ENCODE measurements at places on chromosomes 1 and 21.

DNA sequence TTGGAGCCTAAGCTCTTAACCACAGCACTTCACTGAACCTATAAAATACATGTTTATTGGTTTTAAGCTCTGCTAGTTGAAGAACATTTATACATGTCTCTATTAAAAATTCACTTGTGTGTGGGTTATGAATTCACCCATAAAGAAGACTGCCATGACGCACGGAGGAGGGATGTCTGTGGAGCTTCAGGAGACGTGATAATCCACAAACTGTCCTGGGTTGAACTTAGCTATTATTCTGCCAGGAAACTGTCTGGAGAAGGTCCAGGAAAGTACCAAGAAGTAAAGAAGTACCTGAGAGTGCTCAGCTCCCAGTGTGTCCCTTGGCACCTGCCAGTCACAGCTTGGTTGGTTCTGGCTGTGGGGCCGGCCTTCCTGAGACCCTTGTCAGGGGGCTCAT is 56.3 kb downstream of the DDR2 start:
- DNase-seq, result no peak

- DNase-seq, result no peak
These were observed 714 bp downstream of the DFFA start for GRCh38 chr1:10471411-10472219.

- DNase-seq, result no peak
These were observed 14.1 kb downstream of the PIK3C2B start for GRCh38 chr1:204480515-204480914.

DNA sequence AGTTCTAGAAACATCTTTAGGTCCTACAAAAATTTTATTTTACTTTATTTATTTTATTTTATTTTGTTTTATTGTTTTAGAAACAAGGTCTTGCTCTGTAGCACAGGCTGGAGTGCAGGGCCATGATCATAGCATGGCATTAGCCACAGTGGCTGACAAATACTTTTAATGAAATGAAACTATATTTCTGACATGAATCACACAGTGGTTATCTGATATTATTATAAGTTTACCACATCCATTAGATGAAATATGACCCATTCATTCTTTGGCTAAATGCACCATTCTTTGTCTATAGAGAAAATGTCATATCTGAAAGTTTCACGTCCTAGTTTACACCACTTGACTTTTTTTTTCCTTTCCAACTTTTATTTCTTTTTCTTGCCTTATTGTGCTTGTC is 613.4 kb upstream of the ADAMTS5 start:
- DNase-seq, result no peak

DNA sequence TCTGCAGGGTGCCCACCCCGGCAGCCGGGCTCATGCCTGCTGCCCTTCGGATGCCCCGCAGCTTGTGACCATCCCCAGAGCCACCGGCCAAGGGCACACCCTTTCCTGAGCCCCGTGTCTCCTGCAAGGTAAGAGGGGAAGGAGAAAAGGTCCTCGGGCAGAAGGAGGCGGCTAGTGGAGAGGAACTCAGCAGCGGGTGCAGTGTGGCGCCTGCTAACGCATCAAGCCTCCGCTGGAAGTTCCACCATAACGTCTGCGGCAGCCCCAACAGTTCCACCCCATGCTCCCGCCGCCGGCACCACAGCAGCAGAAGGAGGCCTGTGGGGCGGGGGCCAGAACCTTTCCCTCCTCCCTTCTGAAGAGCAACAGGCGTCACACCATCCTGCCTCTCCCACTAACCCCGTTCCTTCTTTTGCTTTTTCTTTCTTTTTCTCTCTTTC is 990 bp downstream of the VWA5B1 start:
- DNase-seq, result no peak
